Astrocyte (in vitro differentiated cells and primary cell): ENCODE measurements at places on chromosomes 2 and 18.

DNA sequence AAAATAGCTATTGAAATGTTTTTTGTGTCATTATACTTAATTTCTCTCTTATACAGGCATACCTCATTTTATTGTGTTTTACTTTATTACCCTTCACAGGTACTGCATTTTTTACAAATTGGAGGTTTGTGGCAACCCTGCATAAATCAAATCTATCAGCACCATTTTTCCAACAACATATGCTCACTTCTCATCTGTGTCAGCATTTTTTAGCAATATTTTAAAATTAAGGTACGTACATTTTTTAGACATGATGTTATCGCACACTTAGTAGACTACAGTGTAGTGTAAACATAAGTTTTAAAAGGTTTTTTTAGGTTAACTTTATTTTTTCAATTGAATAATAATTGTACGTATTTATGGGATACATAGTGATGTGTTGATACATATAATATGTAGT is 30.8 kb upstream of the RALBP1 start:
- DNase-seq = no peak

DNA sequence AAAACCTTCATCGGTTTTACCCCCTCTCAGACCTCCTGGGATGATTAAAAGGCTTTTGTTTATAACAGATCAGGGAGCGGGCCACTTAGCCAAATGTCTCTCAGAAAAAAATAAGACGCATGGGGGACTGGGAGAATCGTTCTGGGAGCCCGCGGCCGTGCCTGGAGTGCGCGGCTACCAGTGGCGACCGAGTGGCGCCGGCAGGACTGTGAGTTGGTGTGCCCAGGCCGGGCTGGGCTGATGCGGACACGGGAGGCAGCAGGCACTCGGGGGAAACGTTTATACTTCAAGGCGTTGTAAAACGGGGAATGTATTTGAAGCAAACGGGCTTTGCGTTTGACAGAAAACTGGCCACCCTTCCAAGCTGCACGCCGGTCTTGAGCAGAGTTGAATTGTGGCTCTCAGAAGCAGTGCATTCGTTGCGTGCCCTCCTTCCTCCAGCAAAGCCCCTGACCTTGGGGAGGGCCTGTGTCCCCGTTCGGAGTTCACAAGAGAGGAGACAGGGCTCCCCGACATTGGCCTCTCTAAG is 4.7 kb upstream of the HOXD10 start:
- DNase-seq = no peak

GRCh38 chr18:57234346-57234745 is 87.5 kb downstream of the BOD1L2 start:
- no peak for DNase-seq

DNA sequence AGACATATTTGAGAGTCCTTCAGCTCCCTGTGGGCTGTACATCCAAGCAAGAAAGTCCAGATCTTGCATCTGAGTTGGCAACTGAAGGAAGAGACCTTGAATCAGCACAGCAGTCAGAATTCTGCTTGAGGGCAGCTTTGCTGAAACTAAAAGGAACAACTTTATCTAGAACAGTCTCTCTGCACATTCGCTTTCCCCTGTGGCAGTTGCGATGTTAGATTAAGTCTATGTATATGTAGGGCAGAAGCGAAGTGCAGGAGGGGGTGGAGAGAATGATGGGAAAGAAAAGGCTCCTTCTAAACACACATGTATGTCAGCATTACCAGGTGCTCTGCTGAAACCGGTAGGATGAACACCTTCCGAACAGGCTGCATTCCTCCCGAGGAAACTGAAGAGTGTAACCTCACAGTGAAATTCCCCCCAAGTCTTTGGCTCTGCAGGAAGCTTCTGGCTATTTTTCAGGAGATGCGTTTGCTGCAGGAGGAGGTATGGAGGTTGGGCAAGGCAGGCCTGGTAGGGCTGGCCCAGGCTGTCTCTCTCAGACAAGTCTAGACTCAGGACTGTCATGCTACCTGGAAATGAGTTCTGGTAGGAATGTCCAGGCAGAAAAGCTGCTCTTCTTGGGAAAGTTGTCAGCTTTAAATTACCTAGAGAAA is 70.0 kb upstream of the ATL2 start:
- no peak for DNase-seq

DNA sequence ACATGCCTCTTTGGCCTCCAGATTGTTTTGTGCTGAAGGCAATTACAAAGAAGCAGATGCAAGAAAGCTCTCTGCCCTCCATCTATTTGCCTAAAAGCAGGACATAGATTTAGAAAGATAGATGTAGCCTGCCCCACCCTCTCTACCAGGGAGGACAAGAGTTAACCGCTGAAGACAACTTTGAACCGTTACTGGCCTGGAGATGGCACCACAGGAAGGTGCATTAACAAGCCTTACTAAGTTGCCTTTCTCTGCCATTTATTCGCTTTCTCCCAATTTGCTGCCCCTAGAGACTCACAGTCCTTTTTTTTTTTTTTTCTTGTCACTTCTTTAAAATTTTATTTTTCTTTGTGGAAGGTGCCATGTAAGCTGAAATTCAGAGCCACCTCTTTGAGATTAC is 28.8 kb upstream of the RMDN2 start:
- DNase-seq = no peak

DNA sequence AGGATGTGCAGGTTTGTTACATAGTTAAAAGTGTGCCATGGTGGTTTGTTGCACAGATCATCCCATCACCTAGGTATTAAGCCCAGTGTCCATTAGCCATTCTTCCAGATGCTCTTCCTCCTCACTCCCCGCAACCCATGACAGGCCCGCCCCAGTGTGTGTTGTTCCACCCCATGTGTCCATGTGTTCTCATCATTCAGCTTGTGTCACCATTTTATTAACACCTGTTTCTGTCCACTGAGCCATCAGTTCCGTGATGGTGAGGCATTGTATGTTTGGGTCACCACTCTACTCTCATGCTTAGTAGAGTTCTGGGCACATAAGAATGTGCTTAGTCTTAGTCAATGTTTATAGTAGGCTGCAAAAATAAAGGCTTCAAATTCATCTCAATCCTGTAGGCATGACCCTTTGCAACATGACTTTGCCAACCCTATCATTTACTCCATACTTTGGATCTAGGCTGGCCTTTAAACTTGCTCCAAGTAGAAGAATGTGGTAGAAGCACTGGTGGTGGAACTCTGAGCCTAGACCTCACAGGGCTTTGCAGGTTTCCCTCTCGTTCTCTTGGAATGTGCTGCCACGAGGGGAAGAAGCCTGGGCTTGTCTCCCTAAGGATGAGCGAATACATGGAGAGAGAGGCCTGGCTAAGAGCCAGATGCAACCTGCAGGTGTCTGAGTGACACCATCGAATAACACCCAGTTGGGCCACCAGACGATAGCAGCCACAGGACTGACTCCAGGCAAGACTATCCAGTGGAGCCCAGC is 161.5 kb downstream of the NAPG start:
- DNase-seq = no peak

- no peak for DNase-seq
Measured at GRCh38 chr18:59570796-59571195, 126.4 kb downstream of the CCBE1 start.

GRCh38 chr2:27810455-27810854 is 38.9 kb downstream of the MRPL33 start:
- DNase-seq = peak; percentile 36

DNA sequence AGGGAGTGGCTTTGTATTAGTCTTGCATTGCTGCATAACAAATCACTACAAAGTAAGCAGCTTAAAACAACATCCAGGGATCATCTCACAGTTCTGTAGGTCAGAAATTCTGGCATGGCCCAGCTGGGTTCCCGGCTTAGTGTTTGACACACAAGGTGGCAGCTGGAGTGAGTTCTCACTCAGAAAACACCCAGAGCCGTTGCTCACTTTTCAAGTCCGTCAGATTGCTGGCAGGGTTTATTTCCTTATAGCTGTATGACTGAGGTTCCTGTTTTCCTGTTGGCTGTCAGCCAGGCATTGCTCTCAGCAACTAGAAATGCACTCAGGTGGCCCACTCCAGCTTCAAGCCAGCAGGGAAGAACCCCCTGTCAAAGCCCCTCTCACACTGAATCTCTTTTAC is 324.1 kb downstream of the CCDC178 start:
- DNase-seq = peak; percentile 19

DNA sequence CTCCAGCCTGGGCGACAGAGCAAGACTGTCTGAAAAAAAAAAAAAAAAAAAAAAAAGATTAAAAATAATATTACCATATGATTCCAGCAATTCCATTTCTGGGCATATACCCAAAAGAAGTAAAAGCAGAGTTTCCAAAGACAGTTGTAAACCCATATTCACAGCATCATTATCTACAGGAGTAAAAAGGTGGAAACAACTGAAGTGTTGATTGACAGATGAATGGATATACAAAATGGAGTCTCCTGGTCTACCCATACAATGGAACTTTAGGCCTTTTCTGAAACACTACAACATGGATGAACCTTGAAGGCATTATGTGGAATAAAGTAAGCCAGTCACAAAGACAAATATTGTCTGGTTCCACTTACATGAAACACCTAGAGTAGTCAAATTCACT is 5.7 kb downstream of the RNU4ATAC start:
- DNase-seq = no peak

DNA sequence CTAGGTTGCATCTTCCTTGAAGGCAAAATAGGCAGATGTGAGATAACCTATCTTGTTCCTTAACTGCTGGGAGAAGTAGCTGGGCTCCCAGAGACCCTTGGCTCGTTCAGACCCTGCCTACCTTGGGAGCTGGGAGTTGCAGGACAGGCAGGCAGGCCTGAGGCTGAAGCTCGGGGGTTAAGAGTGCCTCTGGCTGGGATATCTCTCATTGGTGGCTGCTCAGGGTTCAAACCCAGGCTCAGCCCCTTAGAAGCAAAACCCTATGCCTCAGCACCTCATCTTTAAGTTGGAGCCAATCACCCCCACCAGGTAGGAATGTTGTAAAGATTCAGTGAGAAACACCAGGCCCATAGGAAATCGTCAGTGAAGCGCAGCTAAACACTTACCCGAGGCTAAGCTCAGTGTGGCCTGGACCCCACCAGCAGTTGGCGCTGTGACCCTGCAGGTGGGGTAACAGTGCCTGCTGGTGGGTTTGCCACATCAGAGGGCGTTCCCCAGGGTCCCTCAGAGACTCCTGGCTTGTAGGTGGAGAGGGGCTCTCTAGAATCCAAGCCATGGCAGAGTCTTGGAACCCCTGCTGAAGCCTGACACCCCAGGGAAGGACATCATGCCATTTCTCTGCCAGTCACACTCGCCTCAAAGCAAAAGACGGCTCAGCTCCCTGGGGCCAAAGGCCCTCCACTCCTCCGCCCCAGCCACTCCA is 54.6 kb upstream of the GPR17 start:
- peak; percentile 27 for DNase-seq

DNA sequence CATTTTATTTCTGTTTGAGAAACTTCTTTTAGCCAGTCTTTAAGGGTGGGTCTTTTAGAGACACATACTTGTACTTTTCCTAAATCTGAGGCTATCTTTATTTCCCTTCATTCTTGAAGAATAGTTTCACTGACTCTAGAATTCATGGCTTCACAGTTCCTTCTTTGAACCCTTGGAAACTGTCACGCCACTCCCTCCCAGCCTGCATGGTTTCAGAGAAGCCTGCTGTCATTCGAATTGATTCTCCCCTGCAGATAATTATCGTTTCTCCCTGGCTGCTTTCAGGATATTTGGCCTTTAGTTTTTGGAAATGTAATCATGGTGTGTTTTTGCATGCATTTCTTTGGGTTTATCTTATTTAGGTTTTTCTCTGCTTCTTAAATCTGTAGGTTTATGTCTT is 72.0 kb upstream of the REV1 start:
- DNase-seq = no peak
